ENCODE measurements at places on chromosomes 12 and 14.
A peak's percentile ranks its signal among the peaks of the same experiment; 100 is the strongest.

DNA sequence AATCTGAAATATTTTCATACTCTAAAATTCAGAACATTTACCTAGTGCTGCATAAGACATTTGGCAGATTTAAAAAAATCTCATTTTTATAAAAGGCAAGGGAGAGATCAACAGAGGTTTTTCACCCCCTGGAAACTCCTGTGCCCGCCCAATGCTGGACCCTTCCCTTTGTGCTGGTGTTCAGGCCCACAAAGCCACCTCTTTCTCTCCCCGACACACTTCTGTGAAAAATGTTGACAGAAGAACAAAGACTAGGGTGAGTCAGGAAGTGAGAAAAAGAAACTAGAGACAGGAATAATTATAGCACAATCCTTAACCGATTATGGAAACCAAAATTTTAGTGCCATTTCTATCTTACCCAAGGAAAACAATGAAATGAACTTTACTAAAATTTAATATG is 197.7 kb upstream of the STXBP6 start:
- DNase-seq, result no peak

DNA sequence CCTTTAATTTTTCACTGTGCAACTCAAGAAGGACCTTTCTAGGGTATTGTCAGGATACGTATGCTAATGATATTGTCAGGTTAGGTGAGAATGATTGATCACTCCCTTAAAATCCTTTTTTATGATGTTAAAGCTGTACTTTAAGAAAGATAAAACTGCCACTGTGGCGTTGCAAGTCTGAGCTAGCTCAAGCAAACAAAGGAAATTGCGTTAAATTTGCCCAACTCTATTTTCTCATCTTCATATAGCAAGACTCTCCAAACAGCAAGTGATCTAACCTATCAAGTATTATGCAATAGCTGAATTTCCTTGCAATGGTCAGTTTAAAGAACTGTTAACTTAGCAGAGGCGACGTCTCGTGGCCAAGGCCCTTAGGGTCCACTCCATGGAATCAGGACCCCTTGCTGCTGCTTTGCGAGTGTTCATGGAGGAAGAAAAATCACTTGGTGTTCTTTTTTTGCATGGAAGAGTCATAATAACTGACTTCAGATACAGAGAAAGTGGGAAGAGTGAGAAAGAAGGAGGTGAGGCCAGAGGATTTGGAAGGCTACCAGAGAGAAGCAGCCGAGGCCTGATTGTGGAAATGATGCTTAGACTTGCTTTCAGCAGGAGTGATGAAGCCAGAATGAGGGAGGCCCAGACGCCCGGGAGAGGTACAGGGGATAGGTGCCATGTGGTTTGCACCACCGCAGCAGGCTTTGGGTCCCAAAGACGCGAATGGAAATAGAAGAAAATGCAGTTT is 2.5 kb downstream of the TRAF3 start:
- peak; percentile 26 for DNase-seq

- DNase-seq, result no peak
Observed at GRCh38 chr12:73892201-73892600, 645.4 kb upstream of the ATXN7L3B start.

DNA sequence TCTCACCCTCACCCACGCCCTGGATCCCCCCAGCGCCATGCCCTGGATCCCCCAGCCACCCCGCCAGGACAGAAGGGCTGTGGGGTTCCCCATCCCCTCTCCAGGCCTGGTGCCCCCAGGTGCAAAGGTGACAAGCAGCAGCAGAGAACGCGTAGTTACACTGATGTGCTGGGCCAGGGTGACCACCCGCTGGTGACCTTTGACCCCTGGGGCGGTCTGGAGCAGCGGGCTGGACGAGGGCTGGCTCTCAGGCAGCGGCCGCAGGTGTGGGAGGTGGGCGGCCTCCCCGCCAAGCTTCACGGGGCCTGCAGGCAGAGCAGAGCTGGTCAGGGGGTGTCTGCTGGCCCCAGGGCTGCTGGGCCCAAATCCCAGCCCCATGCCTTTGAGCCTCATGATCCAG is 40.1 kb downstream of the RFLNA start:
- no peak for DNase-seq

DNA sequence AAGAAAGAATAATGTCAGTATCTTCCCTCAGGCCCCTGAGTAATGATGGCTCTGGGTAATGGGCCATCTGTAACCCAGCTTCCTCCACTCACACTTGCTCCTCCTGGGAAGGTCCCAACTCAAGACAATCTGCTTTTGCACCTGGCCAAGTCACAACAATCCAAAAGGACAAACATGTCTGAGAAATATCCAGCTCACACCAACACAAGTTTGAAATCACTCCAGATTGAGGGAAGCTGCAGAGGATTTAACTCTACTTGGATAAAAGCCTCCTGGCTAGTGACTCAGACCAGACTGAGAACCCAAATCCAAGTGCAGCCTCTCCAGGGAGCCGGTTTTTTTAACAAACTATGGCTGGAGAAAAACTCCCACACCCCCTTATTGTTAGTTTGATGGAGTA is 34.2 kb downstream of the RTRAF start:
- no peak for DNase-seq

DNA sequence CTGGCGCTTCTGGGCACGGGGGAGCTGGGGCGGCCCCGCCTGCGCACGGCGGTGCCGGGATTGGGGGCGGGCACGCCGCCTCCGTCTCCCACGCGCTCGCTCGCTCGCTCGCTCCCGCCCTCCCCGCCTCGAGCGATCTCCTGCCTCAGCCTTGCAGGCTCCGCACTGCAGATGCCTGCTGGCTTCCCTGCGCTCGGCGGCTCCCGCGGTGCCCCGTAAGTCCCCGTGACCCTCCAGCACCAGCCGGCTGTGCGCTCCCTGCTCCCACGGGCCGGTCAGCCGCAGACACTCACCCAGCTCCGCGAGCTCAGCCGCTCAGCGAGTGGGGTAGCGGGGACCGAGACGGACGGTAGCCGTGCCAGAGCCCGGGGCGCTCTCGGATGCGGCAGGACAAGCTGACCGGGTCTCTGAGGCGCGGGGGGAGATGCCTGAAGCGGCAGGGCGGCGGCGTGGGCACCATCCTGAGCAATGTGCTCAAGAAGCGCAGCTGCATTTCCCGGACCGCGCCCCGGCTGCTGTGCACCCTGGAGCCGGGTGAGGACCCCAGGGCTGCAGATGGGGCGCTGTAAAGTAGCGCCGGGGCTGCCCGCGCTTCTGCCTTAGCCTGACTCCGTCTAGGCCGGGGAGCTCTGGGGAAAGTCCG is at the start of gene TBC1D30:
TSS of gene TBC1D30 (plus strand) at position 148 of the 643 bp plus-strand sequence. CDS start at position 381, 233 bp downstream.
- DNase-seq, result peak; percentile 86
